Liver (tissue), 10 donors: ENCODE measurements at places on chromosomes 16 and 17. TPM values are rescaled to one million over a fixed set of nuclear protein-coding genes. Genes with fewer than 3 reads are reported as not detected.

The AURKB gene
- 0.42 TPM for total RNA-seq

The SEC14L1 gene
- total RNA-seq, result 34.6 TPM

The PRSS22 gene
- not detected for total RNA-seq

The HSF4 gene
- 5.1 TPM for total RNA-seq

The PRCD gene
- total RNA-seq, result 0.75 TPM

The HID1 gene
- total RNA-seq, result 2.7 TPM

The CCR7 gene
- total RNA-seq, result 0.89 TPM

The ABCC11 gene
- 1.4 TPM for total RNA-seq

The DERL2 gene
- 35.8 TPM for total RNA-seq

The GRAP gene
- 4.4 TPM for total RNA-seq

The NXPH3 gene
- total RNA-seq, result 0.17 TPM

The SLC2A4 gene
- 10.6 TPM for total RNA-seq

The PRR11 gene
- total RNA-seq, result 17.7 TPM

The ACADVL gene
- total RNA-seq, result 185 TPM

The SCARF1 gene
- total RNA-seq, result 11.9 TPM

The KRTAP2-3 gene
- total RNA-seq, result not detected

The SOCS1 gene
- total RNA-seq, result 1.8 TPM

The USH1G gene
- not detected for total RNA-seq

The SLFN14 gene
- 23.7 TPM for total RNA-seq

The SULT1A3 gene
- total RNA-seq, result 2.8 TPM

The NUDT7 gene
- total RNA-seq, result 25.1 TPM

The CCL8 gene
- not detected for total RNA-seq

The NPIPB8 gene
- not detected for total RNA-seq

The CCL1 gene
- not detected for total RNA-seq

The NSMCE1 gene
- total RNA-seq, result 16.5 TPM

The CCDC154 gene
- total RNA-seq, result 0.42 TPM

The SGCA gene
- not detected for total RNA-seq

The EVPL gene
- 0.33 TPM for total RNA-seq

The CSHL1 gene
- total RNA-seq, result not detected

The GSDMA gene
- total RNA-seq, result 0.23 TPM

The CCL17 gene
- not detected for total RNA-seq

The ETV4 gene
- total RNA-seq, result 0.08 TPM

The FBXO39 gene
- 0.67 TPM for total RNA-seq

The CBX4 gene
- total RNA-seq, result 4.8 TPM

The ABCC3 gene
- 10.5 TPM for total RNA-seq

The TEKT1 gene
- total RNA-seq, result not detected

The PLEKHH3 gene
- 8.5 TPM for total RNA-seq
